ENCODE measurements at places on chromosomes 5 and 9.

DNA sequence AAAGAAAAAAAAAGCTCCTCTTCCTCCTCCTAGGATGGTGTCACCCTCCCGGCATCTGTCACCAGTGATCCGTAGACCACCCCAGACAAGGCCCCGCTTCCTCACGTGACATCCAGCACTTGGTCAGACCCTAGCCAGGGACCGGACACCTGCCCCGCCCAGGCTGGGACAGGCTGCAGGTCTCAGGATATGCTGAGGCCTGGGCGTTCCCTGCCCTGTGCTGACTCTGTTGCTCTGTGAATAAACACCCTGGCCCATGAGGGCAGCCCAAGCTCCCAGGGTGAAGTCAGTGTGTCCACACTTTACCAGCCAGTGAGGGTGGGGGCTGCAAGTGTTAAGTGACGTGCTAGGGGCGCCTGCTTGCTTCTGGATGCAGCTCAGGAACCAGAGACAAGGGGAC lies 5.6 kb downstream of the EDF1 start:
- DNase-seq, result no peak

- no peak for DNase-seq
Measured at GRCh38 chr9:86122311-86122710, 23.0 kb upstream of the GOLM1 start.

DNA sequence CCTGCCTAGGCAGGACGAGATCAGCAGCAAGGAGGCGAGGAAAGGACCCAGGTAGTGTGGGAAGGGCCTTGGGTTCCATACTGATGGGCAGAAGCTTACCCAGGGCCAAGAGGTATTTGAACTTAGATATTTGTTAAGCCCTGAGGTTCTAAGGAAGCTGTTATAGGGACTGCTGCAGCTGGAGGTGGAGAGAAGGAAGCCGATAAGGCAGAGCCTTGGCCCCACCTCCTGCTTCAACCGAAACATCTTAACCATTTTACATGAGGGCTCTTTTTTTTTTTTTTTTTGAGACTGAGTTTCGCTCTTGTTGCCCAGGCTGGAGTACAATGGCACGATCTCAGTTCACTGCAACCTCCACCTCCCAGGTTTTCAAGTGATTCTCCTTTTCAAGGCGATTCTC lies 8.6 kb upstream of the AQP3 start:
- DNase-seq, result no peak

DNA sequence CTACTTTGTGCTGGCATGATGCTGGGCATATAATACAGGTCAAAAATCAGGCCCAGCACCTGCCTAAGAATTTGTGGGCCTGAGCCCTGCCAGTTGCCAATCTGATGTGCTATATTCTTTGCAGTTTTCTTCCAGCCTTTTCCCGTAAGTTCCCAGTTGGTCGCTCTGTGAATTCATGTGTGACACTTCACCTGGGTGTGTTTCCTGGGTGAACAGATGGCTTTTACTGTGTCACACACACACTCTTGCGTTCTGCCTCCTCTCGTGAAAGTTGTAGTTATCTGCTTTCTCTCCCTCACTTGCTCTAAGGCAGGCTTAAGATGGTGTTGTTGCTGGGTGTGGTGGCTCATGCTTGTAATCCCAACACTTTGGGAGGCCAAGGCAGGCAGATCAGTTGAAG lies 153.5 kb upstream of the DMRT1 start:
- no peak for DNase-seq

DNA sequence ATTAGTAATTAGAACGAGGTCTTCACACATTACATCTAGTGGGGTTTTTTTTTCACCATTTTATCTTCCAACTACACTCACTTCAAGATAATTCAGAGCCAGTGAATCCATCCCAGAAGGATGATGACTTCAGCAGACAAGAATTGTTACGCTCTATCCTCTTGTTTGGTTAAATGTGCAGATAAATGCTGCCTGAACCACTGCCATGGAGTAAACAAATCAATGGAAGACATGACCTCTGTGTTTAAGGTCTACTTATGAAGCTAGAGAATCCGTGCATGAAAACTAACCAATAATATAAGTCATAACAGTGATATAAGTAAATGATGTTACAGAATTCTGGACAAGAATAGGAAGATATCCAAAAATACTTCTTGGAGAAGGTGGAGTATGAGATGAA lies 602.6 kb downstream of the TLR4 start:
- no peak for DNase-seq

DNA sequence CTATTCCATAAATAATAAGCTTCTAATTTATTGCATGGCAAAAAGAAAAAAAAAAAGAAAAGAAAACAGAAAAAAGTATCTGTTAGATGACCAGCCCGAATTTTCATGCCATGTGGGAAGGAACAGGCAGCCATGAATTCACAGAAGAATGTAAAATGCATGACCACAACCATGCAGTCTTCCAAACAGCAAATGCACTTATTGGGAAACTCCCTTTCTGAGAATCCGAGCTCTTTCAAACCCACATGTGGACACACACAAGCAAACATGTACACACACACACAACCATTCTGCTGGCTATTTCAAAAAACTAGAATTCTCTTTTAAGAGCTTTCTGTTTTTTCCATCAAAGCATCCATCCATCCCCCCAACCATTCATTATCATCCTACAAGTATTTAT lies 236.1 kb downstream of the DNAH5 start:
- no peak for DNase-seq

GRCh38 chr9:73090214-73090613 lies 61.5 kb upstream of the ANXA1 start:
- DNase-seq, result no peak

GRCh38 chr5:110018509-110018908 lies 328.8 kb downstream of the MAN2A1 start:
- DNase-seq, result no peak

- DNase-seq, result no peak
Measured at GRCh38 chr5:90983148-90983547, 400.0 kb downstream of the ARRDC3 start.

DNA sequence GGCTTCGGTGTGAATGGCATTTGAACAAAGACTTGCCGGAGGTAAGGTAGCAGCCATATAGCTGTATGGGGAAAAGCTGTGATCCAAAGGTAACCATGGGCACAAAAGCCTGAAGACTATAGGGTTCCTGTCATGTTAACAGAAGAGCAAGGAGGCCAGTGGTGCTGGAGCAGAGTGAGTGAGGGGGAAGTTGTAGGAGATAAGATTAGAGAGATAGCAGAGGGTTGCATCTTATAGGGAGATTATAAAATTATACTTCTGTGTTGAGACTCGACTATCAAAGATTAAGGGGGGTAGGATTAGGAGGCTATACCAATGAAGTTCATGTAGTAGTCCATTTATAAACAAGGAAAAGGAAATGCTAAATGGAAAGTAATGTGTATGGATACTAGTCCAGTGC lies 3.3 kb downstream of the NCBP1 start:
- no peak for DNase-seq

DNA sequence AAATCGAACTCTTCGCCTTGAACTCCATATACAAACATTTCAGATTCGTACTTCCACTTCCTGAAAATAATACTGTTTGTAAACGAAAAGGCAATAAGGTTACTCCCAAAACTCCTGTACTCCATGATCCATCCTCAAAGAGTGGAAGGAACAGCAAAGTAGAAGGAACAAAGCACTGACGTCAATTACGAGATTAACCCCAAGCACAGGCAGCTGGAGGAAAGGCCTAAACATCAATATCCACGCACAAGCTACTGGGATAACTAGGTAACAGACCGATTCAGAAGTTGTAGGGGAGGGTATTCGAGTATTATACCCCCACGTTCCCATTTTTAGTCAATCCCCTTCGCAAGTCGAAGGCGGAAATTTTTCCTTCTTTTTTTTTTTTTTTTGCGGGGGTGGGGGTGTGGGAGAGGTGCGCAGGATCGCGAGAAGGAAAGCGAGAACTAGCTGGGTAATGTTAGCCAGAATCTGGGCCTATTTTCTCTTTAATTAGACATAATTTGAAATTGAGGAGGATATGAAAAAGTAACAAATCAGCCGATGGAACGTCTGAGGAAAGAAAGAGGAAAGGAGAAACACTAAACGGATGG lies 909 bp downstream of the AFF4 start:
- DNase-seq, result peak; percentile 2

DNA sequence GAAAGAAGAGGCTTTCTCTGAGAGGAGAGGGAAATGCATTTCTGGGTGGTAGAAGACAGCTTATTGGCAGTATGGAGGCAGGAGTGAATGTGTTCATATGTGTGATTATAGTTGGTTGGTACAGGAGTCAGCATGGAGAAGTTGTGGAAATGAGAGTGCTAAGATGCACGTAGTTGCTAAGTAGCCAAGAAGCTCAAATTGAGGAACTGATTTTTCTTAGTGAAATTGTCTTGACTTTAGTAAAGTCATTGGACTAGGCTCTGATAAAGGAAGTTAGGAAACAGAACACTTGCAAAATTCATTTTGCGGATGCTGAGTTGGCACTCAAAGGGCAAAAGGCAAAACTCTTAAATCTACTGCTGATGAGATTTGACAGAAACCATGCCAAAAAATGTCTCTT lies 158.9 kb upstream of the VCAN start:
- no peak for DNase-seq

GRCh38 chr9:134486596-134486995 lies 155.0 kb upstream of the COL5A1 start:
- no peak for DNase-seq

All from NCI-H1105 (cell line).